ENCODE measurements at places on chromosomes 12 and 14.

DNA sequence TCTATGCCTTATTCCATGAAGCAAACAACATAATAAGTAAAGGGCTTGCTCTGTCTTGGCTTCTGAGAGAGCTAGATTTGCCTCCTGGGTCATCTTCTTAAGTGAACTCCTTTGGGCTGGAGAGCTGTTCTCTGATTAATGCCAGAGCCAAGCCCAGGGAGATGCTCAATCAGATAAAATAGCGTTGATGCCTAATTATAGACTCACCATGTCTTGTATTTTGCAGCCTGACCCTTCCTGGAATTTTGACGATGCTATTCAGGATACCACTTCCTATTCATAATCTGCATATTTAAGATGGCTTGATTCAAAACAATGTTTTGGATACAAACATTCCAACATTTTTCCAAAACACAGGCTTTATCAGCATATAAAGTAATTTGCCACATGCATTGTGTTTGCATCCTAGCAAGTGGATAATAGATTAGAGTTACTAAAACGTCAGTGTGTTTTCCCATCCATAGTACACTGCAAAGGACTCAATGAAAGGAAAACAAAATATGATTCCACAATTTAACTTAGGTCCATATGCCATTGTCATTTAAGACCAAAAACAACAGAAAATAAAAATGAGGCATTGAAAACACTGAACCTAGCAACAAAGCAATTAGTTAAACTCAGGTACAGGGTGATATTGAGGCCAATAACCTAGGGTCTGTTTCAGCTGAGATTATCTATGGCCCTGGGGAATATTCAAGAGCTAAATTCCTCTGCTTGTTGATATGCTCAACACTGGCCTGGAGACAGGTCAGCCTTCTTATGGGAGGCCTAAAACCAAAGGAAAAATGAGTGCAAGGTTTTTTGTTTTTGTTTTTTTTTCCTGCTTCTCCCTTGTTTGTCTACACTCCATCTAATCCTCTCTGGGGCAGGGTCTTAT is 184.2 kb upstream of the FOXN3 start:
- DNase-seq, result no peak

- DNase-seq, result no peak
Measured at GRCh38 chr12:108326254-108326750, 12.8 kb downstream of the CMKLR1 start.

DNA sequence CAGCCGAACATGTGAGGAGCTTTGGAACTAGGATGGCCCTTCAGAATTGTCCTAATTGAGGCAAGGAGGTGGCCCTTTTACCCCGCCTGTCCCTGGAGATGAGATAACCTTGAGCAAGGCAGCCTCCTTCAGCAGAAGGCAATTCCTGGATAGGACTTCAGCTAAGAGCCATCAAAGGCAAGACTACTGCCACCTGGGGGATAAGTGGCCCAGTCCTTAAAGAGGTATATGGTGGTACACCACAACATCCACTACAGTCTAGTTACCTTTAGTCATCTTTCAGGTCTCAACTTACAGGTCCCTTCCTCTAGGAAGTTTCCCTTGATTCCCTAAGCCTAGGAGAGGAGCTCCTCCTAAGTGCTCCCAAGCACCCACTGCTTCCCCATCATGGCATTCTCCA is 204.2 kb upstream of the CDKN3 start:
- no peak for DNase-seq

GRCh38 chr12:32567296-32567674 is 111.8 kb upstream of the DNM1L start:
- DNase-seq, result no peak

DNA sequence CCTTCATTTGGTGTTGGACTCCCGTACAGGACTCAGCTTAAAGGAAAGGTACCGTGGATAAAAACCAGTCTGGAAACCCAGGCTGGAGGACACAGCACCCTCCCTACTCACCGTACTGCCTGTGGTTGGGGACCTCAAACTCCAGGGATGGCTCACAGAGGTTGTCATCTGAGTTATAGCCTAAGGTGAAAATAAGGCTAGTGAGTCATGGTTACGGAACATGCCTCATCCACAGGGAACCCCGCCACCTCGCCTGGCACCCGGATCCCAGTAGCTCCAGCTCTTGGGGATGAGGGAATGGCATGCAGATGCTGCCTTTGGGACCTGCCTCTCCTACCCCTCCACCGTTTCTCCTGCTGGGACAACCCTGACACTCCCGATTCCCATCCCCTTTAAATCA is 36.8 kb upstream of the GPR68 start:
- DNase-seq, result no peak

GRCh38 chr14:38948576-38948975 is 154.5 kb downstream of the SEC23A start:
- no peak for DNase-seq

DNA sequence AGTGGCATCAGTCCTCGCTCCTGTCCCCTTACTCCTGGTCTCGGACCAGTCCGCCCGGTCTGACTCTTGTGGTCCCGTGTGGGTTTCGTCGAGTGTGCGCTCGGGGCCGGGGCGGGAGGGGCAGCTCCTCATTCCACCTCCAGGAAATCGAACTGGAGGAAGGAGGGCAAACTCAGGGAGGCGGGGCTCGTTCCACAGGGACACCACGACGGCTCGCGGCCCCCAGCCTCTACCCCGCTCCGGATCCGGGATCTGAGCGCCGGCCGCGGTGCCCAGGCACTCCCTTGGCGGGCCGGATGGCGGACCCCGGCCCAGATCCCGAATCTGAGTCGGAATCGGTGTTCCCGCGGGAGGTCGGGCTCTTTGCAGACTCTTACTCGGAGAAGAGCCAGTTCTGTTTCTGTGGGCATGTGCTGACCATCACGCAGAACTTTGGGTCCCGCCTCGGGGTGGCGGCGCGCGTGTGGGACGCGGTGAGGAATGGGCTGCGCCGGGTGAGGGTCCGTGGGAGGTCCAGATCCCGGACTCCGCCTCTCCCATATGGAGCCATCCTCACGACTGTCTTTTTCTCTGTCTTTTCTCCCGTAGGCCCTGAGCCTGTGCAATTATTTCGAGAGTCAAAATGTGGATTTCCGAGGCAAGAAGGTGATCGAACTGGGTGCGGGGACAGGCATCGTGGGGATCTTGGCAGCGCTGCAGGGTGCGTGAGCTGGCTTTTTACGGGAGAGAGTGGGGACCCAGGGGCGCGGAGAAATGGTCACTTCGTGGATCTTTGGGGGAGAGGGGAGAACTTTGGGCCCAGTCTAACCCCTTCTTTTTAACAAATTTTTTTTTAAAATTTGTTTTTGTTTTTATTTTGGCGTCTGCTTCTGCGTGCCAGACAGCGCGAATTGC is at the start of gene EEF1AKMT3:
TSS of gene EEF1AKMT3 (plus strand) at position 186 of the 894 bp plus-strand sequence. CDS start at position 297, 111 bp downstream.
- DNase-seq, result no peak

DNA sequence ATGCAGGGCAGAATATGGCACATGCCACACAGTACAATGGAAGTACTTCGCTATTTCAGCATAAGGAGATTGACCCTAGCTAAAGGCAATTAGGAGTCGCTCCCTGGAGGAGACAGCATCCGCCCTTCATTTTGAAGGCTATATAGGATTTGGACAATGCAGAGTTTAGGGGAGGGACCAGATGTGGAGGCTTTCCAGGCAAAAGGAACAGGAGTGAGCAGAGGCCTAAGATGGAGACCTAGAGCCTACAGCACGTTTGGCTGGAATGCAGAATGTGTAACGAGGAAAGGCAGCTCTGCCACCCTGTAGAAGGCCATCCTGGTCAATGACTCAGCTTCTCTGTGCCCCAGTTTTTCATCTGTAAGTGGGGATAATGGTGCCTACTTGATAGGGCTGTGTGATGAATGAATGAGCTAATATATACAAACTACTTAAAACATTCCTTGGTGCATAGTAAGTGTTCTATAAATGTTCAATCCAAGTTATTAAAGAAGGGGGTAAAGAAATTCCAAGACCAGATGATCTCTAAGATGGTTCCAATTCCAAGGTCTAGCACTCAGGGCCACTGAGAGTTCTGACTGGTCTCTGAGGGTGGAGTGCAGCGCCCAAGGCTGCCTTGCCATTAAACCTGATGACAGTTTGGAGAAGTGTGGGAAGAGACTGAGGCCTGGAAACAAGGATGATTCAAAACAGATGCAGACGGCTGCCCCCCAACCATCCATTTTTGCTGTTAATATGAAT is 54.3 kb upstream of the FRMD6 start:
- DNase-seq, result no peak

DNA sequence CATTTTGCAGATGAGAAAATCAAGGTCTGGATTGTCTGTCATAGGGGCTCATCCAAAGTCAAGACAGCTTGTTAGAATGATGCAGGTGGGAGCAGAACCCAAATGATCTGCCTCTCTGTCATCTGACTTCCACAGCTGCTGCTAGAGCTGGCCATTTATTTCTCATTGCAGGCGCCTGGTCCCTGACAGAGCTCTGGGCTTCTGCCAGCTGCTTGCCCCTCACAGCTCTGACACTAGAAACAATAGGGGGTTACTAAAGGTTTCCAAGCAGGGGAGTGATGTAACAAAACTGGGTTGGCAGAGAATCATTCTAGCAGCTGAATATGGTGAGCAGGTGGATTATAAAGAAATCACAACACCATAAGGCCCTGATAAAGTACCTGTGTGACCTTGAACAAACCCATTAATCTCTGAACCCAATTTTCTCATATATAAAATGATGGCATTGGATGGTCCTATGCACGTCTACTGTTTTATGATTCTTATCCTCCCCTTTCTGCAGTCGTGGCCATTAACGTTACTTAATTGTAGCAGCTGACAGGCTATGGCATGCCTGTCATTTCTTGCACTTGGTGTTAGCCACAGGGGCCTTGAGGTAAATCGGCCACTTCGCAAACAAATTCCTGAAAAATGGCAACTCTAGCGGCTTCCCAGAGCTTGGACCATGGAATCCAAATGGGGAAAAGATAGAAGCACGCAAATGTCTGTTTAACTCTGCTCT is 134.6 kb downstream of the RMST start:
- DNase-seq, result no peak

DNA sequence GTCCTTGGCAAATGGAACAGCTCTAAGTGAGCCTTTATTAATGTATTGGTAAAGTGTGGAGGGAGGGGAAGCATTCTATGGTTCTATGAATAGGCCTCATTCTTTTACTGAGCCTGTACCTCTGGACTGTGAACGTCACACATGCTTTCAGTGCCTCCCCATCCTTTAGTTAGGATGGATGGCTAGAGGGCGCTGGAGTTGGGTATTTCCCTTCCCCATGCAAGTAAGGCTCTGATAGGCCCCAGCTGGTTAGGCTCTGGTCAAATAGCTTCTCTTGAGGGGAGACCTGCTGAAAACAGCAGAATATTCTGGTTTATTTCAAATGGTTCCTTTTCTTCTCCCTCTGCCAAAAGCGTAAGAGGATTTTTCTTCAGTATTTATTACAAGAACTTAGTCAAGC is 860.9 kb upstream of the MDGA2 start:
- DNase-seq, result no peak

DNA sequence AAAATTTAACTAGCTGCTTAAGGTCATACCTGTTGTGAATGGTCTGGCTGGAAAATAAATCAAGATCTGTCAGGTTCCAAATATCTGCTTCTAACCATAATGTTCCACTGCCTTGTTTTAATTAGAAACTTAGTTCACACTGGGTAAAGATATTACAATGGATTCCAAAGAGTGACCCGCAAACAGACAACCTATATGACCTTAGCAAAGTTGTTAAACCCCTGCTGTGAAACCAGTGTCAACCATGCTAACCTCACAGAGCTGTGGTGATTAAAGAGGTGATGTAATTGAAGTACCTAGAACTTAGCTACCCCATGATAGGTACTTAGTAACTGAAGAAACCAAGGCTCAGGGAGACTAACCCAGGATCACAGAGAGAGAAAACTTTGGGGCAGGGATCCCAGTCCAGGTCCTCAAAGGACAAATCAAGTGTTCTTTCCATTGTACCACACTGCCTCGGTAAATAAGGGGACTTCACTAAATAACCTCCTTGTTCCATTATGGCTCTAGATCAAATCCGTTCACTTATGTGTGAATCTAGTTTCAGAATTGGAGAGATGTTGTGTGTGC is 2.2 kb downstream of the GUCY2C start:
- DNase-seq, result no peak

DNA sequence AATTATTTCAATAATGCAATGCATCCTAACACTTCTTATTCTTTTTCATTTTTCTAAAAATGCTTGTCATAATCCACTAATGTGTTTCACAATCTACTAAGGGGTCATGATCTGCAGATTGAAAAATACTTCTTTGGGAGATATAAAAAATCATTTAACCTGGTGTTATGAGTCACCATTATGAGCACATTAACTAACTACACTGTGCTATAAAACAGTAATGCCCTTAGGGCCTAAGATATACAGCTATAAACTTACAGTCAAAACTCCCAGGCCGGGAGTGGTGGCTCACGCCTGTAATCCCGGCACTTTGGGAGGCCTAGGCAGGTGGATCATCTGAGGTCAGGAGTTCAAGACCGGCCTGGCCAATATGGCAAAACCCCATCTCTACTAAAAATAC is 14.2 kb downstream of the ATXN2 start:
- DNase-seq, result no peak

Measured in stimulated activated CD4-positive, alpha-beta T cell treated with anti-CD3 and anti-CD28 coated beads, Interleukin-12 subunit alpha, Interleukin-12 subunit beta, amount 100 ng/mL, for 24 hours (primary cell).